CD4-positive, alpha-beta T cell treated with Interleukin-17A for 1 hour (primary cell): ENCODE measurements at places on chromosomes 11 and 22.

DNA sequence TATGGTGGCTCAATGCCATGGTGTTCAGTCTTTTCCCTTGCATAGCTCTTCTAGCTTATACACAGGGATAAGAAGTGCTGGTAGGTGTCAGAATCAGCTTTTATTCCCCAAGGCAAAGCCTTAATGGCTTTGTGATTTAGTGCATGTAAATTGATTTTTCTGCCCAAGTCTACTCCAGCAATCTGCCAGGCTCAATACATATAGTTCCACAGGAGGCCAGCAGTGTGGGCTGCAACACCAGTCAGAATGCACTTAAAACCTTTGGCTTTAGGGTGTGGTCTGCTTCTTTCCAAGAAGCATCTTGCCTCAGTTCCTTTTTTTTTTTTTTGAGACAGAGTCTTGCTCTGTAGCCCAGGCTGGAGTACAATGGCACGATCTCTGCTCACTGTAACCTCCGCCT, 14.5 kb upstream of the CAPRIN1 start:
- DNase-seq = no peak

DNA sequence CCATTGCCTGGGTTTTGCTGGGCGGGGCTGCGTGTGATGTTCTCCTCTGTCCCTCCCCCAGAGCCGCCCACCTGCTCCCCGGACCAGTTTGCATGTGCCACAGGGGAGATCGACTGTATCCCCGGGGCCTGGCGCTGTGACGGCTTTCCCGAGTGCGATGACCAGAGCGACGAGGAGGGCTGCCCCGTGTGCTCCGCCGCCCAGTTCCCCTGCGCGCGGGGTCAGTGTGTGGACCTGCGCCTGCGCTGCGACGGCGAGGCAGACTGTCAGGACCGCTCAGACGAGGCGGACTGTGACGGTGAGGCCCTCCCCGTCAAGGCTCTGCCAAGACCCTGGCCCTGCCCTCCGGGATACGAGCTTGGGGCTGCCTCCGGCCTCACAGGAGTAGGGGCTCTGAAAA, 27.0 kb upstream of the PPP6R3 start:
- no peak for DNase-seq

GRCh38 chr22:41909310-41910049, 5.4 kb downstream of the SHISA8 start:
- no peak for DNase-seq

DNA sequence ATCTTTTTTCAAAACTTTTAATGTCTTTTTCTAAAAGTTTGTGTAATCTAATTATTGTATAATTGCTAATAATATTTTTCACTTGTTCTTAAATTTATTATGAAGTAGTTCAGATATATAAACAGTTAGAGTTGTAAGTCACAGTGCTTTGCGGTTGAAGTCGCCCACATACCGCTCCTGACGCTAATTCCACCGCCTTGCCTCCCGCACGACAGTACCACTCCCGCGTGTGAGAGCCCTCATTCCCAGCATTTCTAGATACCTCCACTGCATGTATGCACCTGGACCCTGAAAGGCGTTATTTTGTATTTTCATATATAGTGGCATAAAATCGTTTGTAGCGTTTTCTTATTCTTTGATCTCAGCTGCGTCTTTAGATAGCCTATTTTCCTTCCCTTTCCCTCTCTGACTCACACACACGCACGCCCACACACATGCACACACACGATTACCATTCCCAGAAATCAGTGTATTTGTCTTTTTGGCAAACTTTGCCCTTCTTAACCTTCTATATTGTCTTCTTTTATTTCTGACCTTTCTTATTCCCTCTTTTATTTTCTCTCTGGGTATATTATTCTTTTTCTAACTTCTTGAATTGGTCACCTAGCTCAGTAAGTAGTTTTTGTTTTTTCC, 56.4 kb upstream of the PITPNB start:
- no peak for DNase-seq

- DNase-seq = peak; percentile 8
Measured at GRCh38 chr11:110529043-110529442, 99.3 kb downstream of the FDX1 start.

DNA sequence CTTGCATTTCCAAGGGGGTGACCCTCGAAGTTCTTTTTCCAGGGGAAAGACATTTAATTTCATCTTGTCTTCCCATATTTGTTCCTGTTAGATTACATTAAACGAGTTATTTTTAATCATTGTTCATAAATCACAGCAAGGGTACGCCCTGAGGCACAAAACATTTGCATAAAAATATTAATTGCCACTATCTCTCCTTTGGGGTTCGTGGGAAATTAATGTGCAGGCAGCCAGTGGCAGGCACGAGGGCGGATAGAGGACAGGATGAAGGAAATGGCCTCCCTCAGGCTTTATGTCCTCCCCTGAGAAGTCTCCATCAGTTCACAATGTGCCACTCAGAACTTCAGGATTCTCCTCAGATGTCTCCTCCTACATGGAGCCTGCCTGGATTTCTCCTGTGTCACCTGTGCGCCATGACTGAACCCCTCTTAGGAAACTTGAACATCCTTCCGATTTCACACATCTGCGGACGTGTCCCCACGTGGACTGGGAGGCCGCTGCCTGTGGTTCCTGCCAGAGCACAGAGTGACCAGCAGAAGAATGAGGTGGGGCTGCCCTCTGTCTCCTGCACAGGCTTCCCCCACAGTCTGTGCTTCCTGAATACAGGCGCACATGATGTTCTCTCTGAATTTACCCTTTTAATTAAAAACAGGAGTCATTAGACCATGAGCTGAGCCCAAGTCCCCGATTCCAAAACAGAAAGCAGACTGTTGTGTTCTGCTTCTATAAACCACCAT, 1085.9 kb downstream of the TBC1D22A start:
- no peak for DNase-seq

GRCh38 chr11:102928247-102928646, 27.3 kb downstream of the MMP13 start:
- DNase-seq = no peak

DNA sequence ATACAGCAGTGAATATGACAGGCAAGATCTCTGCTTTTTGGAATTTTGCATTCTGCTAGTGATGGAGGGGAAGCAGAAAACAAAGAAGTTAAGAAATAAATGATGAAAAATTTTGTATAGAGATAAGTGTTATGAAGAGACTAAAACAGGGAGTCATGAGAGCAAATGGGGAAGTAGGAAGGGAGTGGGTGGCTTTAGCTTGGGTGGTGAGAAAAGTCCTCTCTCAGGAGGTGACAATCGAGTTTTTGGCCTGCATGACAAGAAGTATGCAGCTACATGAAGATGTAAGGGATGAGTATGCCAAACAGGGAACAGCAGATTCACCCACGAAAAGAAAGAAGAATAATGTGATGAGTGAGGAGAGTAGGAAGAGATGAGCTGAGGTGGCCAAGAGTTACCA, 80.7 kb upstream of the MPPED2 start:
- no peak for DNase-seq

GRCh38 chr11:12813371-12814225, 139.4 kb downstream of the TEAD1 start:
- DNase-seq = no peak

GRCh38 chr11:10526974-10527918, 13.7 kb downstream of the RNF141 start:
- DNase-seq = no peak

DNA sequence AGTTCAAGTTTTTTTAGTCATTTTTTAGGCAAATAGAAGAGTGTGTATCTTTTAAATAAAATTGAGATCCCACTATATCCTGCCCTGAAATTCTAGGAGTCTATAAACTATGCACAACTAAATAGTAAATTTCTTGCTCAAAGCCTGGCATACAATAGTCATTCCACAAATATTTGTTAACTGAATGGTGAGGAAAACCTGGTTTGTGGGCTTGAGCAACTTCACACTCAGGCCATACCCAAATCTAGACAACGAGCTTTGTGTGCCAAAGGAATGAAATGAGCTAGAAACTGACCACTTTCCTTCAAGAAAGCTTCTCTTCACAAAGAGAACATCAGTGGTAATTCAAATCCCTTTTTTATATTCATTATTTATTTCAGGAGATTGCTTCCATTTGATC, 39.6 kb upstream of the AMOTL1 start:
- no peak for DNase-seq

DNA sequence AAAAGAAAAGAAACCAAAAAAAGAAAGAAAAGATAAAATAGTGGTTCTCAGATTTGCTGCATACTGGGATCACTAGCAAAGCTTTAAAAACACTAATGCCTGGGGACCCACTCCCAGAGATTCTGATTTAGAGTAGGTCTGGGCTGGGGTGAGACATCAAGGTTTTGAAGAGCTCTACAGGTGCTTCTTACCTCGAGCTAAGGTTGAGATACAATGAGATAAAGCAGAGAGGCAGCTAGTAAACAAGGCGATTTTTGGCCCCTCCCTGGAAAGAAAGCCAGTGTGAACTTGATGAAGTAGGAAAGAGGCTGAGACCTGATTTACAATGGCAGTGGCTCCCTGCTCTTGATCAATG, 327.6 kb upstream of the CCDC90B start:
- no peak for DNase-seq

DNA sequence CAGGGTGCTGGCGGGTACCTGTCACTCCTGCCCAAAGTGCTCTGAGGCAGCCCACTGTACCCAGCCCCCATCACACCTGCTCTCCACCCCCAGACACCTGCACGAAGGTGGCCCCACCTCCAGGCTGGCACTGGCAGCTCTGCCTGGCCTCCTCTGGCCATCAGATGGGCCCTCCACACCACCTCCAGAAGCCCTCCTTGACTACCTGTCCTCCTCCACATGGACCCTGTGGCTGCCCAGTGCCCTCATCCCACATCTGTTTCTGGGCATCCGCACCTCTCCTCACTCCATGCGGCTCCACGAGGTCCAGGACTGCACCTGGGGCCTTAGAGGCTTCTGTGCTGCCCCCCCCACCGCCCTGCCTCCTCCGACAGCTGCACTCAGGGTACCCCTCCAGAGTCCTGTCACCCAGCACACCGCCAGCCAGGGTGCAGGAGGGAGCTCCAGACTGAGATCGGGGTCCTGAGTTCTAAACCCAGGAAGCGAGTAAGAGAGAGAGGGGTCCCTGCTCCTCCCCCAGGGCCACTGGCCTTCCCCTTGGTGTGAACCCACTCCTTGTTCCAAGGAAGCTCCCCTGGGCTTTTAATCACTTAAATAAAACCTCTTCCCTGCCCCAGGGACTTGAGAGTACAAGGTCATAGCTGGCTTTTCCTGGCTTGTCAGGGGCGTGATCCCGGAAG, 1.7 kb downstream of the CTSD start:
- DNase-seq = no peak

DNA sequence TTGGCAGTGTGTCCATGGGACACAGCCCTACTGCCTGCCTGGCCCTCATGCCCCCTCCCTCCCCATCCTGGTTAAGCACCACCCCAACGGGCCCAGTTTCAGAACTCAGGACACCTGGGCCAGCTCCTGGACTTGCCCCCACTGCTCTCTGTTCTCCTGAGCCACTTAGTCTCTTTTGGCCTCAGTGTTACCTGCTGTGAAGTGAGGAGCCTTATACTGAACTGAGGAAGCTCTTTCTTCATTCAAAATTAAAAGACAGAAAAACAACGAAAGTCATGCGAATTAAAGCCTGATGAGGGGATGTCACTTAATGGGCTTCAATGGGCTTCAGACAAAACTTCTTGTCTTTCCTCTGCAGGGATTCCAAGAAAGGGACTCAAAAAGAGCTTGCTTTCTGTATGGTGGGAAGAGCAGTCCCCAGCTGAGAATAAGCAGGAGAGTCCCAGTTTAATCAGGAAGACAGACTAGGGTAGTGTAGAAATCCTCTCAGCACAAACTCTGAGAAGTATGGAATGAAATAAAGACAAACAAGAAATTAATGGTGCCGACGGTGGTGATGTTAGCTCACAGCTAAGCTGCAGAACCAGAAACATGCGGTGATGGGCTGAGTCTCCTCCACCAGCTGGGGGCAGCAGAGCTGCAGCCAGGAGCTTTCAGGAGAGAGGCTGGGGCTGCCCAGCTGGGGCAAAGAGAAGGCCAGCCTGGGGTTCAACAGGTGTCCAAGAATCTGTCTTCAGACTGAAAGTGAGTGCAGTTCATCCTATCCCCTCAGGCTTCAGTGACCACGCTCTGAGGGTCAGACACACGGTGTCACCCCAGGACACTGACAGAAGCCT, 101.0 kb downstream of the GGTLC2 start:
- peak; percentile 61 for DNase-seq

- no peak for DNase-seq
Measured at GRCh38 chr11:68341557-68342458, 29.4 kb downstream of the LRP5 start.

- peak; percentile 30 for DNase-seq
Measured at GRCh38 chr11:33542921-33543320, 157.7 kb downstream of the C11orf91 start.

DNA sequence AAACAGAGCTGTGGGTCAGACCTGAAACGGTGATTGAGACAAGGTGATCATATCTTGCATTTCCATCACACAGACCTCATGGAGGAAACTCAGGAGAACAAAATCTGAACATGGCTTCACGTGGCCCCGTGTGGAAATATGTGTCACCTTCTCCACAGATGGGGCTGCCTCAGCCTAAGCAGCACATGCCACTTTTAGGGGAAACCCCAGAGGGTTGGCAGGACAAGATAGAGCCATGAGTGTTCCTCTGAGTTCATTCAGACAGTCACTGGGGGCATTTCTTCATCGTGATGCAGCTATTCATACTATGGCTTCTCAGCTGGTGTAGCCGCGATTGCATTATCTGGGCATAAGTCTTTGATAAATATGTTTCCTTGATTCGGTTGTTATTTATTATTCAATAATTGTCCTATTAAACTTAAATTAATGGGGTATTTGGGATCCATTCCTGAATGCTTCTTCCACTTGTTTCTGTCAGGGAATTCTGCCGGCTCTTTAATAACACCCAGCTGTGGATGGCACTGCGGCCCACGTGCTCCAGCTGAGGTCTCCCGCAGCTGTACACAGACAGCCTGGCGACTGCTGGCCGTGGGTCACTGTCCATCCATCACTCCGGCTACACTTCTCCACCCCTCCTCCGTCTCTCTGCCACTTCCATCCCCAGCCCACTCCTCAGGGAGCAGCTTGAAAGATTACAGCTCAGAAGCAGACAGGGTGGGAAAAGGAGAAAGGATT, 485.1 kb downstream of the OPCML start:
- DNase-seq = no peak

DNA sequence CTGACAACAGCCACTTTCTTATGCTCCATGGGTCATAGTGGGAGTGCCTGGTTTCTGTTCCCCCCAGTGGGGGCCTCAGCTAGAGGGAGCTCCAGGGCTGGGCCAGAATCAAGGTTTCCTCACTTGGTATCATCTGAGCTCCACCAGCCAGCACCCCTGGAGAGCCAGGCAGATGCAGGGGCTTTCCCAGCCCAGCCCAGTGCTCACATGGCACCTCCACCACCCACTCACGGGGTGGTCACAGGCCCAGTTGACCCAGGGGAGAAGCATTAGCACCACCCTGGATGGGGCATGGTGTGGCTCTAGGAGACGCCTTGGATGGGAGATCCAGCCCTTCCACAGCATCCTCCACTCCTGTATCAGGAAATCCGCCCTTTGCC, 24.1 kb upstream of the WNT7B start:
- DNase-seq = no peak

- no peak for DNase-seq
Measured at GRCh38 chr11:111123463-111124398, 121.8 kb upstream of the POU2AF2 start.

GRCh38 chr22:41862530-41863266, 29.8 kb downstream of the SREBF2 start:
- peak; percentile 24 for DNase-seq
